Stimulated activated CD4-positive, alpha-beta T cell treated with anti-CD3 and anti-CD28 coated beads, Interleukin-1b, Interleukin-23, amount 100 ng/mL, for 1 hour (primary cell): ENCODE measurements at places on chromosomes 3 and 15.
A peak's percentile ranks its signal among the peaks of the same experiment; 100 is the strongest.

- peak; percentile 8 for DNase-seq
Observed at GRCh38 chr15:62067448-62068044, 769 bp downstream of the C2CD4A start.

DNA sequence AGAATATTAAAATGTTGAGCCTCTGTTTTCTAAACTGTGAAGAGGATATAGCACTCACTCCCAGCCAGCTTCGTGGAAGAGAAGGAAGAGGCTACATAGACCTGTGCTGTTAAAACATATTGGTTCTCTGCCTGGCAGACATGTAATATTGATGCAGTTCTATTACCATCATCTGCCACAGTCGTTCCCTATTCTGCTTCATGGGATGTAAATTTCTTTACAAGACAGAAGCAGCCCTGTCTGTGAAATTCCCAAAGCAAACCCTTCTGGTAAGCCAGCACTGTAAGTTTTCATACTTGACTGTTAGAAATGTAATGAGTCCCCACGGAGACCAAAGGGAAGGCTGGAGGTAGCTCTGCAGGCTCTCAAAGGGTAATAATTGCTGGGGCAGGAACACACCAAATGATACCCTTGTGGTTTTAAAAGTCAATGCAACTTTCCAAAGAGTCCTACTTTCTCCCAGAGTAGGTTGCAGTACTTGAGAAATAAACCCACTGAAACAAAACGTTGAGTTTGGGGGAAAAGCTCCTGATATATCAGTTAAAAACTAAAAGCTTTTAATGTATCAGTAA lies 129.9 kb upstream of the HES1 start:
- no peak for DNase-seq

- no peak for DNase-seq
Observed at GRCh38 chr3:171457607-171458061, 2.6 kb downstream of the TNIK start.

- DNase-seq: no peak
Observed at GRCh38 chr3:2770451-2770850, 339.7 kb downstream of the IL5RA start.

- no peak for DNase-seq
Observed at GRCh38 chr3:161822291-161822690, 325.7 kb downstream of the OTOL1 start.

GRCh38 chr3:11159421-11159904 lies 5.2 kb downstream of the HRH1 start:
- DNase-seq: no peak

- peak; percentile 5 for DNase-seq
Observed at GRCh38 chr3:113441051-113441770, at the start of gene CFAP44. TSS of gene CFAP44 (minus strand) at chr3:113441493. CDS start at chr3:113433664, 7,829 bp downstream.

- no peak for DNase-seq
Observed at GRCh38 chr3:72185549-72186399, 400.8 kb upstream of the PROK2 start.

DNA sequence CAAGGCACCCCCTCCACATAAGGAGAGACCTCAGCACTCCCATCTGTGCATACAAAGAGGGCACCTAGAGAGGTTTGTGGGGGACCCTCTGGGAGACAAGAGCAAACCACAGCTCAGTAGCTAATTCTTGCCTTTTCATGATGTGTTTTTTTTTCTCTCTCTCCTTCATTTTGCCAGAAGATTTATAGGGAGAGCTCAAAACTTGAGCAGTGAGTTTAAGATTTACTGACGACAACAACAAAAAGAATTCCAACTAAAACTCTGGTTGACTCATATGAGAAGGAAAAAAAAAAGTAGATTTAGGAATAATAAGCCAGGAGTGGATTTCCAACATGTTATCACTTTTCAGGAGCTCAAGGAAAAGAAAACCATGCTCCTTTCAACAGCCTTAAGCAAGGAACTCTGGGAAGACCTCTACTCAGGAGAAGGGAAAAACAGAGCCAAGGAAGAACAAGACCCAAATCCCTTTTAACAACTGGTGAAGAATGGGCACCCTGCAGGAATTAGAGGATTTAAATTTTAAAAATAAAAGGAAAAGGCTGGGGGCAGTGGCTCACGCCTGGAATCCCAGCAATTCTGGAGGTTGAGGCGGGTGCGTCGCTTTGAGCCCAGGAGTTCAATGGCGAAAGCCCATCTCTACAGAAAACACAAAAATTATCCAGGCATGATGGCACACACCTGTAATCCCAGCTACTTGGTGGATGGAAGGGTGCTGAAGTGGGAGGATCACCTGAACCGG lies 58.2 kb upstream of the RAD18 start:
- no peak for DNase-seq

- DNase-seq: no peak
Observed at GRCh38 chr3:29281094-29281343, 148 bp downstream of the RBMS3 start.

DNA sequence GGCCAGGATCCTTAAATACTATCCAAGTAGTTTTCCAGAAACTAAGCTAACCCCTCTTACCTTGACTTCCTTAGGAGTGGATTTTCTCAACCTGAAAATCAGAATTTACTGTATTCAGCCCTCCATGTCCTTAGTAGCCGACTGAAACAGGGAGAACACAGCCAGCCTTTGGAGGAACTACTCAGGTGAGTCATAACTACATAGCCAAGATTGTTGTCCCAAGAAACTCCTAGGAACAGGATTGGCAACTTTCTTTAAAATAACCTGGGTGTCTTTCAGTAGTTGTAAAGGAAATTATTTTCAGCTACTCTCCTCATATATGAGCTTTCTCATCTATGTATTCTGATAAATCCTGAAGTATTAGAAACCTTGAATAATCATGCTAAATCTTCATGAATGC lies 22.3 kb downstream of the FANCD2OS start:
- DNase-seq: no peak

DNA sequence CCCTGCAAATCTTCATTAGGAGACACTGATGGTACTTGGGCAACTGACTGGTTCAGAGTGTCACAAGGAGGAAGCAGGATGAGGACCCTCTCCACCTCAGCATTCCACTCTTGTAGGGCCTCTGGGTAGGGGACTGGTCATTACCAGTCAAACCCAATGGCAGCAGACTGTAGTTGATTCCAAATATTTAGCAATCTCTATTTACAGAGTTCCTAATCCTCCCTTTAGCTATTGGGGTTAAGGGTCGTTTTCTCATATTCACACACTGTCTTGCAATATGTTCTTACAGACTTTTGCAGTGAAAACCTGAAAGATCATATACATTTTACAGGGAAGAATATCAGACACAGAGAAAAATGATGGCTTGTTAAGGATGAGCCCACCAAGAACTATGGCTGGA lies 397.7 kb downstream of the GAP43 start:
- DNase-seq: no peak

GRCh38 chr3:117919621-117920020 lies 1115.0 kb downstream of the IGSF11 start:
- DNase-seq: no peak

GRCh38 chr3:56919137-56919796 lies 117.5 kb upstream of the ARHGEF3 start:
- DNase-seq: no peak

- DNase-seq: no peak
Observed at GRCh38 chr3:39501059-39501458, 33.6 kb downstream of the MOBP start.

DNA sequence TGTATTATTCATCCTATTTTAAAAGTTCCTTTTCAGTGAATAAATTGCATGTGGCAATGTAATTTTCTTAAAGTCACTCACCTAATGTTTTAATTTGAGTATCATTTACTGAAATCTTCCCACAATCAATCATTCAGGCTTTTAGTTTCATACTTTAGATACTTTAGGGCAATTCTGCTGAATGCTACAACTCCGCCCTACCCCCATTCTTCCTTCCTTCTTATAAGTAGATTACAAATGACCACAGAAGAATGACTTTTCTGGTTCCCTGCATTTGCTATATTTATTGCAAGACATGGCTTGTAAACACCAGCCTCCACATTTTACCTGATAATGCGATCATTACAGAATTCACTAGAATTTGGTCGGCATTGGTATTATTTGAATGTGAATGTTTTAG lies 1061.9 kb downstream of the FHIT start:
- no peak for DNase-seq

DNA sequence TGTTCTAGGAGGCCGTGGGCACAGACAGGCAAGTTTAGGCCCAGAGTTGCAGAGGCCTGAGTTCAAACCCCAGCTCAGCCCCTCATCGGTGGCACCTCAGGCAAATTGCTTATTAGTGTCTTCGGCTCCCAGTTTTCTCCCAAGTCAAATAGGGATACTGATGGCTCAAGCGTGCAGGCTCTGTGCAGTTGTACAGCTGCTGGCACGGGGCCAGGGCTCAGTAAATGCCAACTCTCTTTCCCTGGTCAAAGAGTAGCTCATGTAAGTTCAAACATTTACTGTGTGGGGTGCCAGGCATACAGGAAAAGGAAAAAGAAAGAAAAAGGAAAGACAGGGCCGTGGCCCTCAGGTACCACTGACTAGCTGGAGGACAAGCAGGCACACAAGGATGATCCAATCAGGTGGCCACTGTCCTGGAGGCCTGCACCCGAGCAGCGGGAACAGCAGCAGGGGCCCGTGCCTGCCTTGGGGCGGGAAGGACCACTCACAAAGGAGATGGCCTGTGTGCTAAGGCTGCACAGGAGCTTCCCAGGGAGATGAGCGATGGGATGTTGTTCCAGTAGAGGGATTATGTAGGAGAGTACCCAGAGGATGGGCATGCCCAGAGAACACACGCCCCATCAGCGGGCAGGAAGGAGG lies 70.8 kb downstream of the TBC1D2B start:
- no peak for DNase-seq

GRCh38 chr3:153221748-153222162 lies 59.7 kb downstream of the RAP2B start:
- peak; percentile 55 for DNase-seq

DNA sequence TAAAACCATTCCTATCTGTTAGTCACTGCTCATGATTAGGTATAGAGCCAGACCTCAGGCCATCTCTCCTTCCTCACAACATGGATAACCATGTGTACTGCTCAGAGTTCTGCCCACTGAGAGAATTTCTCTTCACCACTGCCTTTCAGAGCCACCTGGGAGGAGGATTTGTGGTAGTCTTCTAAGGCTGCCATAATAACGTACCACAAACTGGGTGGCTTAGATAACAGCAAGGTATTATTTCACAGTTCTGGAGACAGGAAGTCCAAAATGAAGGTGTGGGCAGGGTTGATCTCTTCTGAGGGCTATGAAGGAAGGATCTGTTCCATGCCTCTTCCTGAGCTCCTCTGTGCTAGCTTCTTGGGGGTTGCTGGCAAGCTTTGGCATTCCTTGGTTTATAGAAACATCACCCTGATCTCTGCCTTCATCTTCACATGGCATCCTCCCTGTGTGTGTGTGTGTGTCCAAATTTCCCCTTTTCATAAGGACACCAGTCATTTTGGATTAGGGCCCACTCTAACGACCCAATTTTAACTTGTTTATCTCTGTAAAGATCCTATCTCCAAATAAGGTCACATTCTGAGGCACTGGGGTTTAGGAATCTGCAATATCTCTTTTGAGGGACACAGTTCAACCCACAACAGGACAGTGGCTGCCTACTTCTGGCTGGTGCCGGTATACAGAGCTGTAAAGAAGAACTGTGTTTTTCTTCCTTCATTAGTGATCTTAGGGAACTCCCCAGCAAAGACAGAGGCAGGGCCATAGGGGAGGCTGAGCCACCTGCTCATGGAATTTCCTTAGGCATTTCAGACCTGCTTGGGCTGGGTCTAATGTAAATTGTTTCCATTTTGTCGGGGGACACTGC lies 42.1 kb upstream of the NOX5 start:
- no peak for DNase-seq

DNA sequence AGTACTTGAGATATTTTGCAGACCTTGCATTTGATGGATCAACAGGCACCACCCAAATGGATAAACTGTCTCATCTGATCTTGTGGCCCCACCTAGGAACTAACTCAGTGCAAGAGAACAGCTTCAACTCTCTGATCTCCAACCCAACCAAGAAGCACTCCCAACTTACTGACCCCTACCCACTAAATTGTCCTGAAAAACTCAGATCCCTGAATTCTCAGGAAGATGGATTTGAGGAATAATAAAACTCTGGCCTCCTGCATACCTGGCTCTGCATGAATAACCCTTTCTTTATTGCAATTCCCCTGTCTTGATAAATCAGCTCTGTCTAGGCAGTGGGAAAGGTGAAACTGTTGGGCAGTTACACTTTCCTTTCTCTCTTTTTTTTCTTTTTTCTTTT lies 247.9 kb downstream of the ZPLD1 start:
- DNase-seq: no peak

GRCh38 chr3:177835008-177835407 lies 637.7 kb upstream of the TBL1XR1 start:
- DNase-seq: no peak

GRCh38 chr3:105532251-105532650 lies 165.5 kb downstream of the ALCAM start:
- no peak for DNase-seq

- no peak for DNase-seq
Observed at GRCh38 chr3:43773273-43774094, 82.7 kb downstream of the ABHD5 start.

GRCh38 chr3:82137861-82138260 lies 376.4 kb upstream of the GBE1 start:
- no peak for DNase-seq

DNA sequence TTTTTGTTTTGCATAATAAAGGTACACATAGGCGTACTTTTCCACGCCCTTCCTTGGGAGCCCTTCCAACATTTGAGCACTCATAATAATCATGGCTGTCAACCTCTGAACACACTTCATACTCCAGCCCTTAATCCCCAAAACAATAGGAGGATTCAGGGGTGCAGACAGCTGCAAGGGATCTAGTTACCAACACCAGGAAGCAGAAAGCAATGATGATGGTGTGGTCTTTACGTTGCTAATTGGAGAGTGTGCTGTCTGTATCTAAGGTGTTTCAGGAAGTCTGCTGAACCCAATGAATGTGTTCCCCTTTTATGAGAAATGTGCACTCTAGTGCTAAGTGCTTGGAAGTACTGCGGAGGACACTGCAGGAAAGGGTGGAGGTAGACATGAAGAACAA lies 60.3 kb upstream of the PDZRN3 start:
- DNase-seq: no peak

DNA sequence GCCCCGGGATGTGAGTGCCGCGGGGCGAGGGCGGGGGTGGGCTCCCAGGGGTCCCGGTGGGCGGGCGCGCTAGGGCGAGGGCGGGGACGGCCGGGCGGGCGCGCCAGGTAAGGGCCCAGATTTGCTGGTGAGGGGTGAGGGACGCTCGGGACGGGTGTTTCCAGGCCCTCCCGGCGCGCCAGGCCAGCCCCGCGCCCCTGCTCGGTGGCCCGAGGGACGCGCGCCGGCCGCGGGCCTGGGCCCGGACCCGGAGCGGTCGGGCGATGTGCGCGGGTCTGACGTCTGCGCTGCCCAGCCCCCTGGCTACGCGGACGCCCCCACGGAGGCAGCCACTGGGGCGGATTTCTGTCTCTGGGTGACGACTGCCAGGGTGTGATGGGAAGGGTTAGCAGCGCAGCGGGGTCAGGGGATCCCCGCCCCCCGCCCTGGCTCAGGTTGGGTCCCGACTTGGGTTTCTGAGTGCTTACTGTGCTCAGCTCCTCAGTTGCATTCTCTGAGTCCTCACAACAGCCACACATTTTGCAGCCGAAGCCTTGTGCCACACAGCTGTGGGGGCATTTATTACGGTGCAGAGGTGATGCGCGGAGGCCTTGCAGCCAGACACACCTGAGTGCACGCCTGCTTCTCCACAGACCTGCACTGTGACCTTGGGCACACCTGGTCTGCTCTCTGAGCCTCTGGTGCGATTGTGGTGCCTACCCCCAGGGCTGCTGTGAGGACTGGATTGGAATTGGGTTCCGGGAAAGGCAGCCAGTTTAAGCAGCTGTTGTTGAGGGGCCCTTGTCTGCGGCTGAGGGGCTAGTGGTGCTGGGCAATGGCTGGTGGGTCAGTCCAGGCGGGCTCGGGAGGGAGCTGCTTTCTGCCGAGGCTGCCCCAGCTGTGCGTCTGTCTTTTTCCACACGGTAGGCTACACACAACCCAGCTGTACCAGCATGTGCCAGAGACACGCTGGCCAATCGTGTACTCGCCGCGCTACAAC lies 523 bp downstream of the HDAC11 start:
- DNase-seq: no peak
